ENCODE measurements at places on chromosomes 12 and 14.

GRCh38 chr14:54593860-54594259 lies 26.9 kb downstream of the SAMD4A start:
- no peak for DNase-seq

DNA sequence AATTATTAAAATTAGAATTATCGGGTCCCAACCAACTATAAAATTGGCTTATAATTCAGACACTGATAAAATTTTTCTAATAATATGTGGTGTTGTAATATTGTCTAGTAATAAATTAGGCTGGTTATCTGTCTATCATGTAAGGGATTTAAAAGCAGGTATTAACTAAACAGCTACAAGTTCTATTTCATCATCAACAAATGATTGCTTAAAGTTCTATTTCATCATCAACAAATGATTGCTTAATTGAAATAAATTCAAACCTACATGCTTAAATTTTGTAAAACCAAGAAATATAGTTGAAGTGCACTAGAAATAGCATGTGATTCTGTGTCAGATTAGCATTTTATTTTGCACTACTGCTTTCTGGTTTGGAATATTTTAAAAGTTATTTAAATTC lies 34.1 kb downstream of the SLCO1A2 start:
- no peak for DNase-seq

DNA sequence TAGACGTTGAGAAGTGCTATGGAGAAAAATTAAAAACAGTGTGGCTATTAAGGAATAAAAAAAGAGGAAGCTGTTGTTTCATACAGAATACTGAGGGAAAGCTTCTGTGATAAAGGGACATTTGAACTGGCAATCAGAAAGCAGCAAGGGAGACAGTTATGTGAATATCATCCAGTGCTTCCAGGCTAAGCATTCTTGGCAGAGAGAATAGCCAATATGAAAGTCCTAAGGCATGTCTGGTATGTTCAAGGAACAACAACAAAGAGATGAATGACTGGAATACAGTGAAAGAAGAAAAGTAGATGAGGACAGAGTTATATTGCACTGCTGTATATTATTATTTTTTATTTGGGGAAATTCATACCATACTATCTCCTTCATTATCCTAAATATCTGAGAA lies 23.9 kb downstream of the SCAF11 start:
- no peak for DNase-seq

DNA sequence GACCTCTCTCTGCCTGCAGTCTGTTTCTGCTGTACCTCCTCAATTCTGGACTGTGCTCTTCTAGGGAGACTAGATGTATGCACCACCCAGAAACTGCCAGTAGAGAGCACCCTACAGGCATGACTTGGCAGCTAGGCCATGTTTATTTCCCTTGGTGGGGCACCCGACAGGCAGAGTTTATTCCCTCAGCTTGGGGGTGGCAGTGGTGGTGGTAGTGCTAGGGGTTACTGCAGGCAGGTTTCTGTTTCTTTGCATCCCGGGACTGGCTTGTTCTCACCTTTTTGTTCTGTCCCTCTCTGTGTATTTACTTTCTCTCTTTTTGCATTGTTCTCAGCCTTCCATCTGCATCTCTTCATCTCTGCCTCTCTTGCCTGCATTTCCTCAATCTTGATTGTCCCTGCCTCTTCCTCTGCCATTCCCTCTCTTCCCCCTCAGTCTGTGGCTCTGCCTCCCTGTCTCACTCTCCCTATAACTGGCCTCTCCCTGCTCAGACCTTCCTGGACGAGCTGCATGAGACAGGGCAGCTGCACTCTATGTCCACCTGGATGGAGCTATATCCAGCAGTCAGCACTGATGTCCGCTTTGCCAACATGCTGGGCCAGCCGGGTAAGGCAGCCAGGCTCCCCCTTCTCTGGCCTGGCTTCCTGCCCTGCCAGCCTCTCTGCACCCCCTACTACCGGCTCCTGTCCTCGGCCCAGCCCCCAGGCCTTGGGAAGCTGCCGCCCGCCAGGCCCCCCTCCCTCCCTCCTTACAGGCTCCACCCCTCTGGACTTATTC lies 13.8 kb downstream of the PRPF40B start:
- DNase-seq: peak; percentile 47

- no peak for DNase-seq
Measured at GRCh38 chr12:65822732-65823512, 1.4 kb upstream of the HMGA2 start.

DNA sequence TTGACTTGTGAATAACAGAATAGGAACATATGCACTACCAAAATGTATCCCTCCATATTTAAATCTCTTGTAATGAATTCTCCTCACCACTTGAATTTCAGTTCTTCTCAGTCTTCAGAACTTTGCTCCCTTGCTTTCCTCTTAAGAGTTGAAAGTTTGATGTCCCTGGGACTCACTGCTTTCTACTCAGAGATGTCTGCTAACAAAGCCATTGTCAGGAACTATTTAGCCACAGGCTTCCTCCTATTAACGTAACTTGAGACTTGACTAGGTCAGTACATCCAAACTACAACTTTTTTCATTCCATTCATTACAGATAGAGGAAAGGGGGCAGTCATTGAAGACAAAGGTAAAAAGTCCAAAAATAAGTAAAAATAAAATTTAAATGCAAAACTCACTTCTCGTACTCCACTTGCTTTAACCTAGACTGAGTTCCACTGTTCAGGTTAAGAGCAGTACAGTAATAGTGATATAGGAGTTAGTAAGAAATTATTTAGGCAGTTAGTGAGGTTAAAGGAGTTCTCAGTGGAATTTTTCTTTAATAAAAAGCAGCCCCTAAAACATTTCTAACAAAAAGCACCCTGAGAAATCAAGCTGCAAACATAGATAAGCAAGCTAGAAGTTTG lies 364.2 kb downstream of the SOX5 start:
- no peak for DNase-seq

- no peak for DNase-seq
Measured at GRCh38 chr14:92801917-92802316, 7.8 kb downstream of the GOLGA5 start.

- DNase-seq: no peak
Measured at GRCh38 chr12:1929241-1929984, 11.0 kb upstream of the CACNA2D4 start.

DNA sequence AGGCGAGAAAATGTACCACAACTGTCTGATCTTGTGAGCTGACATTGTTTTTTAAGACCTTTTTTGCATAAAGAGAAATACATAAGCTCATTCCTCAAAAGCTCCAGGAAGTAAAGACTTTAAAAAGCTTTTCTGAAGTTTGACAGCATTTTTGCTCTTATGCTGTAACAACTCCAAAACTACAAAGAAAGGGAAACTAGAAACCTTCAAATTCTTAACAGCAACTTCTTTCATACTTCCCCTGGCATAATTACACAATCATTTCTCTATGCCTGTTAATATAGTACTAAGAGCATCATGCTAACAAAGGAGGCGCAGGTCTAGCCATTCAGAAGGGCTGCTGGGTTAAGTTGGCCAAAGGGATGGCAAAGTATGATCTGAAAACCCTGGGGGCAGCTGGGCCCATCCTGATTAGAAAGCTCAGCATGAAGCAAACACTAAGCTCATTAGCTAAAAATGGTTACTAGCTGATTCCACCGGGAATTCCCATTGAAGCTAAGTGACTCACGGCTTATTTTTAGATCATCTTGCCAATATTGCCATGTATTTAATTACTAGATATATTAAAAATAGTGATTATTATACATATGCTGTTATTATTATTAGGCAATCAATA lies 26.1 kb upstream of the ANP32D start:
- no peak for DNase-seq

- peak; percentile 70 for DNase-seq
Measured at GRCh38 chr14:95467232-95467631, 49.2 kb downstream of the SYNE3 start.

DNA sequence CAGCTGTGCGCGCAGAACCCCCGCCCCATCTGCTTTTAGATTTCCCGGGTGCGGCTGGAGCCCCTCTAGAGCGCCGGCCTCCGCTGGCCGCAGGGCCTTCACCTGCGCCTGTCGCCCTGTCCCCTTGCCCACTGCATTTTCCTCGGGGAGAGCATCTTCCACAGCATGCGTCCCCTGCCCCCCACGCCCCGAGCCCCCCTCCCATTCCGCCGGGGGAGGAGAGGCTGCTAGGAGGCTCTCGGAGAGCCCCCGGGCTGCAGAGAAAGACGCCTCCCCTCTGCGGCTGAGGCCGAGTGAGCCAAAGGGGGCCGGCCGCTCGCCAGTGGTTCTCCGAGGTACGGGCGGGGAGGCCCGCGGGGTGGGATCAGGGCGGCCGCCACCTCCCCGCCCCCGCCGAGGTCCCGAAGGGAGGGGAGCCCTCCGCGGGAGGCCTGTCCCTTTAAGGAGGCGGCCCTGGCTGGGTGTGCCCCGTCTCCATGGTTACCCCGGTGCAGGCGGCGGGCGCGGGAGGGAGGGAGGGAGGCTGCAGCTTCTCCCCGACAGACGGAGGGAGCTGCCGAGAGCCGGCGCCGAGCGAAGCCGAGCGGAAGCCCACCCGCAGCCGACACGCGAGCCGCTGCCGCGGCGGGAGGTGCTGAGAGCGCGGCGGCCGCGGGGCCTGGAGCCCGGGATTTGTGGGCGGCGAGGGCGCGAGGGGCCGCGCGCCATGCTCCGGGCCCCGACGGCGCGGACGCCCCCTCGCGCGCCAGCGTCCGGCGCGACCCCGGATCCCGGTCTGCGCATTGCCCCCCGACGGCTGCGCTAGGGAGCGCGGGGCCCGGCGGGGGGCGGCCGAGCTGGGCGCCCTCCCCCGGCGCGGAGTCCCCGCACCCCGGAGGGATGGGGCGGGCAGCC lies at the start of gene KCNH3:
KCNH3 (plus strand) TSS at position 521 of the 894 bp plus-strand sequence. CDS start 387 bp downstream, outside the sequence.
- peak; percentile 90 for DNase-seq

DNA sequence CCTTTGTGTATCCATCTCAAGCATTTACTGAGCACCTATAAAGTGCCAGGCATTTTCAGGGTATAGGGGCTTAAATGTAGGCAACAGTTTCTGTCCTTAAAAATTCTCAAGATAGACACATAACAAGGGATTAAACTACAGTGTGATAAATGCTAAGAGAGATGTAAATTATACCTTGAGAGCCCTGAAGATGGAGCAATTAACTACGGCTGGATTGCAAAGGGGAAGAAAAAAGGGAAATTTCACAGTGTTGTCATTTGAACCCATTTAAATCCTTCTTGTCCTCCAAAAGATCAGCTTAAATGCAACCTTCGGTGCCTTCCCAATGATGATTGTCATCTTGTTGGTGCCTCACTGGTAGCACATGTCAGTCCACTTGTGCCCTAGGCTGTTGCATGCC lies 11.5 kb upstream of the IL26 start:
- DNase-seq: peak; percentile 17

- no peak for DNase-seq
Measured at GRCh38 chr12:94297876-94298505, 149.6 kb downstream of the PLXNC1 start.

DNA sequence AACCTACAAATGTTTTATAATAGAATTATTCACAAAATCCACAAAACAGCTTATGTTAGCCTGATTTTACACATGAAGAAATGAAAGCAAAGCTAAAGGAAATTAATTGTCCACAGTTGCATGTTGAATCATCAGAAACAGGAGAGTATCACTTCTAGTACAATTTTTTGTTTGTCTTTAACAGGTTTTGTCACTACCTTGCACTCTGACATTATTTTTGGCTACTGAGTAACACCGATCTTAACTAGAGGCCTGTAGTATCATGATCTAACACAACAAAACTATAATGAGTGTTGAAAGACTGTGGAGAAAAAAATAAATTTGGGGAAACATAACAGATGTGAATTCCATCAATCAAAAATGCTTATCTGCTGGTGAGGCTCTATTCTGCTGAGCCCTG lies 60.1 kb downstream of the TAOK3 start:
- DNase-seq: no peak

GRCh38 chr12:32454075-32454474 lies 54.7 kb downstream of the FGD4 start:
- DNase-seq: no peak

DNA sequence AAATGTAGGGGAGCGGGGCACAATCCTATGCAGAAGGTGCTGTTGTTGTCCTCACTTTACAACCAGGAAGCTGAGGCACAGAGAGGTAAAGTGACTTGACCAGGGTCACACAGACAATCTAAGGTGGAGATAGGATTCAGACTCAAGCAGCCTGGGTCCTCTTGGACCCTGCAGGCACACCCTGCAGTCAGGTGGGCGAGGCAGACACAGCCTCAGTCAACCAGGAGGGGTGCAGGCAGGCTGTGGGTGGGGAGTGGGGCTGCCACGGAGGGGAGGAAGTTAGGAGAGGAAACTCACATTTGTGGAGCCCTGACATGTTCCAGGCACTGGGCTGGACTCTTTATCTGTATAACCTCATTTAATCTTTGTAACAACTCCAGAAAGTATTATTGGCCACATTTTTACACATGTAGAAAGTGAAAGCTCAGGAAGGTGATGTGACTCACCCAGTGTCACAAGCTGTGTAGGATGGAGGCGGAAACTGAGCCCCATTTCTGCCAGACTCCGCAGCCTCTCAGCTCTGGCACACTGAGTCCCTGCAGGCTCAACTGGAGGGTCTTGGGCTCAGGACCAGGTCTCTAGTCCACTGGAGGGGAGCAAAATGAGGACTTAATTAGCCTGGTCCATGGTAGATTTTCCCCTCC lies 24.9 kb upstream of the CHGA start:
- DNase-seq: no peak

DNA sequence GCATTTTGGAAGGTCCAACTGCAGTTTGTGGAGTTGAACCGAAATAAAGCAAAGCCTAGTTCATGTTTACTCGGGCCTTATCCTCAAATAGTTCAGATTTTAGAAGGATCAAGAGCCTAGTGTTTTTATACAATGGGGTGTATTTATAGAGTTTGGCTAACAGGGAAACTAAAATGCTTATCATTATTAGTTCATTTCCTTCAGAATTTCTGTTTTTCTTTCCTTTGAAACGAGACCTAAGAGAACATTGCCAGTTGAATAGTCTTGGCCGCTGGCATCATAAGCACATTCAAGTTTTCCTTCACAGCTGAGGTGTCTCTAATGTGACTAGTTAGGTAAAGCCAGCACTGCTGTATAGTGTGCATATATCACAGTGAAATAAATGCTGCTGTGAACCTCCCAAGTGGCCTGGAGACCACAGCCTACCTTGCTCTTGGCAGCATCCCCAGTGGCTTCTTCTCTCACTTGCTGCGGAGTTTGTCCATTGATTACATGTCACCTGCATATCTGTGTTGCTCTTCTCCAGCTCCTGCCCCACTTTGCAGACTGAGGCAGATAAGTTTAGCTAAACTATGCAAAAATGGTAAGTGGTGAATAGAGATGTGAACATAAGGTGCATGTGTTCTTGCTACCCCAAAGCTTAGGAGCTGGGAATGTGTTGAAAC lies 88.8 kb downstream of the ANO6 start:
- DNase-seq: no peak

GRCh38 chr14:95543021-95543420 lies 8.2 kb downstream of the GLRX5 start:
- no peak for DNase-seq

- DNase-seq: no peak
Measured at GRCh38 chr14:88463318-88463717, 77.9 kb downstream of the SPATA7 start.
